ENCODE measurements at places on chromosomes 13 and 19.

DNA sequence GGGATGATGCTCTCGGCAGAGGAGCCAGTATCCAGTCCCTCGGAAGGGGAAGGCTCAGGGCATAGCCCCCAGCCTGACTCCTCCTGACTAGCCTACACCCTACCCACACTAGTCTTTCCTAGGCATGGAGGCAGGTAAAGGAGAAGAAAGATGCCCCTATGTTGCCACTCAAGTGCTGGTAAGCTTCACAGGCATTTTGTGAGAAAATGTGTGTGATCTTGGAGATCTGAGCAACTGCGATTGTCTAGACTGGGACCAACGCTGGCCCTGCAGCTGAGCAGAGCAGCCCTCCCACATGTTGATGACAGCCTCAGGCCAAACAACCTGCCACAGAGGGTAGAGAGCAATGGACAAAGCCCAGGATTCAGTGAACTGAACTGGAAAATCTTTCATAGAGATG is 11.7 kb upstream of the ATP12A start:
- no peak overlapping the region for H3K4me3 ChIP-seq
- no peak overlapping the region for H3K27ac ChIP-seq
- no peaks in the 10 kb centered on the region for H3K36me3 ChIP-seq
- peaks cover 15% of the 10 kb centered on the region for H3K4me1 ChIP-seq
- no peaks in the 10 kb centered on the region for H3K27me3 ChIP-seq

GRCh38 chr19:11096210-11096841 is 7.1 kb downstream of the LDLR start:
- peak overlapping the region; percentile 95 for H3K27ac ChIP-seq
- no peak for DNase-seq
- H3K27me3 ChIP-seq: no peaks in the 10 kb centered on the region
- H3K4me3 ChIP-seq: no peak overlapping the region

GRCh38 chr13:49436890-49437289 is 7.0 kb downstream of the CAB39L start:
- H3K27me3 ChIP-seq: no peaks in the 10 kb centered on the region
- no peaks in the 10 kb centered on the region for H3K4me1 ChIP-seq
- H3K27ac ChIP-seq: no peak overlapping the region
- H3K36me3 ChIP-seq: no peaks in the 10 kb centered on the region
- H3K4me3 ChIP-seq: no peak overlapping the region

DNA sequence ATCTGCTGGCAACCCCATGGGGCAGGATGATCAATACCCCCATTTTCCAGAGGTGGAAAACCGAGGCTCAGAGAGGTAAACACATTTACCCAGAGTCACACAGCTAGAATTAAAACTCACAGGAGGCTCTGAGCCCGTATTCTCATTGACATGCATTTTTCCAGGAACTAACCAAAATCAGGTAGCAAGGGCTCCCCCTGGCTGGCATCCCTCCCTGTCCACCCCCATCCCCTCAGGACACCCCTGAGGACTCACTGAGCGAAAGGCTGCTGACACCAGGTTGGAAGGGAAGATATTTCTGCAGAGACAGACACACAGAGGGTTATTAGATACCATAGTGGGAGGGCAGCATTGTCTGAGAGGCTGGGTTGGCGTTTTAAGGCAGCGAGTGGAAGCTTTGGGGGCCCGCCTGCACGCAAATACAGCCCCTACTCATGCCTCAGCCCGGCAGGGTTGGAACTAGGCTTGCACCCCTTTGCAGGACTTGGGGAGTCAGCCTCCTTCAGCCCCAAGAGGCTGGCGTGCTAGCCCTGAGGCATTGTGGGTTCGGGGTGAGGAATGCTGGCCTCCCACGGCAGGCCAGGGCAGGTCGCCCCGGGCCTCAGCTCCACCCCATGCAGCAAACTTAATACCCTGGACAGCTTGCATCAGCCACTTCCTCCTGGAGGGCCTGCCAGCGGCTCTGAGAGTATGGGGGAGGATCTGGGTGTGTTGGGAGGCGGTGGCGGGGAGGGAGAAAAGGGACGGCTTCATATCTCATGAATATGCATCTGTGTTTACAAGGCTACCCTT is 3.9 kb downstream of the SLC1A5 start:
- no peaks in the 10 kb centered on the region for H3K27me3 ChIP-seq
- peak overlapping the region; percentile 83 for H3K27ac ChIP-seq
- peak overlapping the region; percentile 97 for H3K4me3 ChIP-seq
- H3K36me3 ChIP-seq: peaks cover 47% of the 10 kb centered on the region
- peak; percentile 75 for DNase-seq
- peaks cover 28% of the 10 kb centered on the region for H3K4me1 ChIP-seq

All from large intestine (tissue), 12 donors.